Bronchial epithelial cell (primary cell): ENCODE measurements at places on chromosomes 1 and 21.

GRCh38 chr1:35085421-35085820 is 6.2 kb downstream of the ZMYM1 start:
- peak; percentile 88 for DNase-seq

DNA sequence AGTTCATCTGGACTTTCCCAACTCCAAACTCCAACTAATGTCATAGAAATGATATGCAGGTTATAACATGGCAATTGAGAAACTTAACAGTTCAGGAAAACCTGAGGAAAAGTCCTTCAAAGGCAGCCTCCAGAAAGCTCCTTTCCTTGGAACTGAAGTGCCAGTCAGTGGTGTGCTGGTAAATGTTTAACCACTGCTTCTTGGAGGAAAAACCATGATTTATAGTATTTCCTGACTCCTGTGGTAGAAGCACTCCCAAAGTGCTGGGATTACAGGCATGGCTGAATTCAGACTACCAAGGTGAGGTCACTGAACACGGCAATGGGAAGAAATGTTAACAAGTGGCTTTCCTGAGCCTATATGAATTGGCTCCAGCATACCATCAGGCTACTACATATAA is 26.7 kb upstream of the ZNHIT6 start:
- no peak for DNase-seq

DNA sequence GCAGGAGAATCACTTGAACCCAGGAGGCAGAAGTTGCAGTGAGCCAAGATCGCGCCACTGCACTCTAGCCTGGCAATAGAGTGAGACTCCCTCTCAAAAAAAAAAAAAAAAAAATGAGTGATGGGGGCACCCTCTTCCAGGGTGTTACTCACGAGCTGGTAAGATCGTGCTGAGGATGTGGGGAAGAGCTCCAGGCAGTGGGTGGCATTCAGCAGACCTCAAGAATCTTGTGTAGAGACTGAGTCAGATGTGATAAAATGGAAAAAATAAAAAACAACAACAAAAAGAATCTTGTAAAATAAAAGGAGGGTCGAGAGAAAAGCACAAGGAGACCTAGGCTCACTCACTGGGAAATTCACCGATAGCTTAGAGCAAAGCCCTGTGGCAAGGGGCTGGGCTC is 38.5 kb downstream of the EPHA2 start:
- DNase-seq = peak; percentile 46

- DNase-seq = no peak
Observed at GRCh38 chr1:26839339-26839722, 12.8 kb downstream of the ZDHHC18 start.

GRCh38 chr1:143604887-143605286 is 366.9 kb downstream of the FAM72C start:
- DNase-seq = no peak

GRCh38 chr1:27314169-27314568 is 7.8 kb upstream of the TMEM222 start:
- no peak for DNase-seq

DNA sequence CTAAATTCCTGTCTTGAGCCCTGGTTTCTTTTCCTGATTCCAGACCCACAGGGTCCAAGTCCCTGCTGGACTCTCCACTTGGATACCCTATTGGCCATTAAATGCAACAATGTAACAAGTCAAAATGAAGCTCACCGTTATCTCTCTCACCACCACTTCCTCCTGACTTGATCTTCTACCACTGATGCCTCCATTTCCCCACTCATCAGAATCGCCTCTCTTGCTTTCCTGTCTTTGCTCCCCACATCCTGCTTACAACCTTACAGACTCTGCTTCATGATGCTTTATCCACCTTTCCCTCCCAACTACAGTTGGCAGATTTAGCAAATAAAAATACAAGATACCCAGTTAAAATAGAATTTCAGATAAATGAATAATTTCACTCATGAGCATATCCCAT is 343.8 kb downstream of the KCNH1 start:
- DNase-seq = no peak

DNA sequence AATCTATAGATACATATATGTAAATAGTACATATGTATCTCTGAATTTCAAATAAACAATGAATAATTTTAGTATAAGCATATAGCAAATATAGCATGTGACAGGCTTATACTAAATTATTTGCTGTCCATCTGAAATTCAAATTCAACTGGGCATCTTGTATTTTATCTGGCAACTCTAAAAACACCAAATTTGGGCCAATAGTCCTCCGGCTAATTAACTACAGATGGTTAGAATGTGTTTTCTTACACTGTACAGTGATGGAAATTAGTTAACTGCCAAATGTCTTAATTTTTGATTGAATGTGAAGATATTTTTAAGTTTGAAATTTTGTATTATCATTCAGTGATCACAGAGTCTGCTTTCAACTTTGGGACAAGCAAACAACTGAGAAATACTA is 30.7 kb downstream of the KCNJ15 start:
- no peak for DNase-seq

DNA sequence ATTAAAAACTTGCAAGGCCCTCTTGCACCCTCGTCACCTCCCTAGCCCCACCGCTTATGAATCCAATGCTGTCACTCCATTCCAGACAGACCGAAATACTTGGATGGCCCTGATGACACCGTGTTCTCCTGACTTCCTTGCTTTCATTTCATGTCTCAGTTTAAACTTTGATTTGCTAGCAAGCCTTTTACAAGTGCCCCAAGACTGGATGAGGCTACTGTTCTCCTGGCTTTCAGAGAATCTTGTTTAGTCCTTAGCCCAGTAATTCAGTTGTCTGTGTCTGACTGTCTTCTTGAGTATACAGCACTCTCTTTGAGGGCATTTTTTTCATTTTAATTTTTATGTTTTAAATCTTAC is 824 bp upstream of the IFI44L start:
- no peak for DNase-seq

DNA sequence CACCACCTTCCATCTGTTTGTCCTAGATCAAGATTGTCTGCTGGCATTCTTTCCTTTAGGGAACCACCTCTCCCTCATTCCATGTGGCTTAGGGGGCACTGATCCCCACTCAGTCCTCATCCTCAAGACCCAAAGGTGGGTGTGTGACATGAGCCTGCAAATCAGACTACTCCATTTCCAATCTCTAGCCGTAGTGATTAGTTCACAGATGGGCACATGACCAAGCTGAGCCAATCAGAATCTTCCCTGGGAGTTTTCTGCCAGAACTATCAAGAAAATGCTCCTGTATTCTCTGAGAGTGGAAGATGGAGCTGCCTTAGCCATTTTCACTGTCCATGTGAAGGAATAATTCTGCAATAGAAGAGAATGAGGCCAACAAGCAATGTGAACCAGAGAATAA is 19.3 kb upstream of the PTPRF start:
- no peak for DNase-seq

GRCh38 chr21:46118316-46119143 is 20.6 kb downstream of the COL6A2 start:
- no peak for DNase-seq

GRCh38 chr21:38479641-38480525 is 18.4 kb downstream of the ERG start:
- DNase-seq = peak; percentile 99

GRCh38 chr1:94731891-94732290 is 88.3 kb upstream of the SLC44A3 start:
- DNase-seq = no peak

DNA sequence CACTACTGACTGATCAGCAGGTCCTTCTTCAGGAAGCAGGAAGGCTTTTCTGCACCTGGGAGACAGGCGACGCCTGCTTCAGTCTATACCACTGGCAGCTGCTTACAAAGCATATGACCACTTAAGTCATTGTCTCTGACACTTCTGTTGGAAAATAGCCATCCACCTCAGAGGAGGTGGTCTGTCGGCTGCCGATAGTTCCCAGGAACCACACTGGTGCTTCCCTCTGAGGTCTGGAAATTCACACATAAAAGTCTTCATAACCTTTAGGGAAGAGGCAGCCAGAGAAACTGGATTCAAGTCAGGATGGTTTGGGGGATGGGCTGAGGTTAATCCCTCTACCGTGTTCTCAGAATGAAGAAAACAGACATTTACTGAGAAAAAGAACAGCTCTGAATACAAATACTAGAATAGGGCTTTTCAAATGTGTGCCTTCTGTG is 15.6 kb upstream of the SRP9 start:
- DNase-seq = peak; percentile 21

GRCh38 chr21:18252256-18252655 is 7.6 kb downstream of the CHODL start:
- no peak for DNase-seq

DNA sequence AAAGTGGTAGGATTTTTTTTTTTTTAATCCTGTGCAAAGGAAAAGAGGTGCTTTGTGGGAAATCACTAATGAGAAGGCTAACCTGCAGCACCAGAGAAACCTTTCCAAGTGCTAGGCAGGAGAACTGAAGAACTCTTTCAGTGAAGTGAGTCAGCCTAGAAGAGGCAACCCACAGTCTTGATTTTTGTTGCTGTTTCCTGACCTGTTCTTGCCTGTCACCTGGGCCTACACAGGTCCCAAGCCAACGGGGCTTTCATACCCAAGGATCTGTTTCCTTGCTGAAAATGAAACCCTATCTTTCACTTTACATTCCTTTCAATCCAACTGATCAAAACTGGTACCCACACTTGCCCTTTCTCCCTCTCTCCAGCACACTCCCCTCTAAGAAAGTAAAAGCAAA is 7.1 kb upstream of the IKBKE start:
- DNase-seq = peak; percentile 63

DNA sequence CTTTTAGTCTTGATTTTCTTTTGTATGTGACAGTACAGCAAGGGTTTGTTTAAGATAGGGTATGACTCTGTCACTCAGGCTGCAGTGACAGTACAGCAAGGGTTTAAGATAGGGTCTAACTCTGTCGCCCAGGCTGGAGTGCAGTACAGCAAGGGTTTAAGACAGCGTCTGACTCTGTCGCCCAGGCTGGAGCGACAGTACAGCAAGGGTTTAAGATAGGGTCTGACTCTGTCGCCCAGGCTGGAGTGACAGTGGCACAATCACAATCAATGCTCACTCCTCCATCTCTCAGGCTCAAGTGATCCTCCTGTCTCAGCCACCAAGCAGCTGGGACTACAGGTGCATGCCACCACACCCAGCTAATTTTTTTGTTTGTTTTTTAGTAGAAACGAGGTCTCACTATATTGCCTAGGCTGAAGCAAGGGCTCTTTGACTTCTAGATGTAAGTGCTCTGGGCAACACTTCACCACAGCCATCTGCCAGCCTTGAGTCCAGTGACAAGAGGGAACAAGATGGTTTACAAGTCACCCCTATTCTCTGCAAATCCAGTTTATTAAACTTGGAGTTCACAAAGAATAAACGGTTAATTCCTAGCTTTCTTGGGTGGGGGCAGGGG is 965 bp upstream of the SH2D5 start:
- DNase-seq = no peak

DNA sequence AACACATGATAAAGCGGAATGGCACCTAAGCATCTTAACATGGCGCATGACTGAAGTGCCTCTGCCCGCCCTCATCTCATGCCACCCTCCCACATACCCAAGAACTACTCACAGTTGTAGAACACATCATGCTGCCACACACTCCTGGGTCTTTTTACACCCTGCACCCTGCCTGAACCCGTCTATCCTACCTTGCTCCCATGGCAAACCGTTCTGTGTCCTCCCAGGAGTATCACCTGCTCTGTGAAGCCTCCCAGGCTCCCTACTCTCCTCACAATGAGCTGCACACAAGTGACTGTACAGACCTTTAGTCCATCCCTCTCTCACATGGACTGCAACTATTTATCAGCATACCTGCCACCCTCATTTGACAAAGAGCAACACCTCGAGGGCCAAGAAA is 144.0 kb downstream of the TGFBR3 start:
- DNase-seq = no peak

DNA sequence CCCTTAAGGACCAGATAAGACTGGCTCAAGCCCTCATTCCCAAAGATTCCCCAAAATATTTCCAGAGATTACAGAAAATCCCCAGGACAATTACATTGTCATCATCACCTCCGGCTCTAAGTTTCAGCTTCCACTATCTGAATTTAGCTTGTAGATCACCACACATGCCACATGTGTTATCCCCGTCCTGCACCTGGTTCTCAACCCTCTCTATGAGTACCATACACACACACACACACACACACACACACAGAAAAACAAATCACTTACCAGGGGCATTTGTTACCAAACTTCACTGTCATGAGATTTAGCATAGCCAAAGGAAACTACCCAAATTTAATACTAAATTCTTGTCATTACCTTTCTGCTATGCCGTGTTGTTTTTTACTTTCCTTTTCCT is 15.4 kb upstream of the TSPAN1 start:
- DNase-seq = no peak

GRCh38 chr1:36609241-36610027 is 126.7 kb upstream of the CSF3R start:
- peak; percentile 37 for DNase-seq

GRCh38 chr1:11101347-11101746 is 1.7 kb upstream of the EXOSC10 start:
- DNase-seq = no peak

- no peak for DNase-seq
Observed at GRCh38 chr21:44442266-44443125, 12.8 kb upstream of the LRRC3 start.

DNA sequence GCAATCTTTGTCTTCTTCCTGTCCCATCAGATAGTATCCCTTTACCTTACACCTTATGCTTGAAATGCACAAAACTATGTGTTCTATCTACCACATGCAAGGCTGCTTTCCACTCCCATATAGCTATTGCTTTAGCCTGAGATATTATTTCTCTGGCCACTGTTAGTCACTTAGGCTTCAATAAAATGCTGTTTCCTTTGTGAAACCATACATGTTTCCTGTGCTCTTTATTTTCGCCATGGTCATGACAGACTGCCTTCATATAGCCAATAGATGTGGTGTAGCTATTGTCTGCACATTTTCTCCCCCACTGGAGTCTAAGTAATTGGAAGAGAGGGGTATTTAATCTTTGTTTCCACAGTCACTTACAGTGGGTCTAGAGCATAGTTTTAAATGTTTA is 108.4 kb downstream of the GREM2 start:
- DNase-seq = no peak

- no peak for DNase-seq
Observed at GRCh38 chr1:230301822-230302221, 124.3 kb downstream of the PGBD5 start.

DNA sequence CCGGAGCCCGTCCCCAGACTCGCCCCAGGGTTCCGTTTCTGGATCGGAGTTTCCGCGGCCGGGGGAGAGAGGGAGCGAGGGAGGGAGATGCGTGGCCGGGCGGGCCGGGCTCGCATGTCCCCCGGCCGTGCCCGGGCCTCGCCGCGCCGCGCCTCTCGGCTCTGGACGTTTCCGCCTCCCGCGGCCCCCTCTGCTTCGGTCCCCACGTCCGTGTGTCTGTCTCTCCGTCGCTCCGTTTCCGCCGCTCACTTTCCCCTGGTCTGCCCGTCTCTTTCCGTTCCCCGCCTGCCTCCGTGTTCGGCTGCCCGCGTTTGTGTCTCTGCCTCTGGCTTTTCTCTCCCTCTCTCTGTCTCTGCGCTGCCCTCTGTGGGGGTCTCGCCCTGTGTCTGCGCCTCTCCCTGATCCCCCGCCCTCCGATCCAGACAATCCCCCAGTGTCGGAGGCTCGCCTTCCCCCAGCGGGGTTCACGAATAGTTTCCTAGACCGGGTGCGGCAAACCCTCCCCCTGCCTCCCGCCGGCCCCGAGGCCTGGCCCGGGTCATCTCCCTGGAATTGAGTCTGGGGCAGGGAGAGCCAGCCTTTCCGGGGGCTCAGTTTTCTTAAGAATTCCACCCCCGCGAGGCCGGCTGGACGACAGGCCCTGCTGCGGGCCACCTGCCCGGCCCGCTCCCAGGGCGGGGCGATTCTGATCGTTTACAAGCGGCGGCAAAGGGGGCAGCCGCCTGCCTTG is 735 bp downstream of the NBL1 start:
- no peak for DNase-seq
